ENCODE measurements at places on chromosomes 3 and 15. TPM values are rescaled to one million over a fixed set of nuclear protein-coding genes. Genes with fewer than 3 reads are reported as not detected.

- DNase-seq: no peak
Measured at GRCh38 chr15:55526559-55527036, 18.6 kb upstream of the DNAAF4 start.

- no peak for DNase-seq
Measured at GRCh38 chr15:42716626-42717025, 20.3 kb downstream of the CDAN1 start.

DNA sequence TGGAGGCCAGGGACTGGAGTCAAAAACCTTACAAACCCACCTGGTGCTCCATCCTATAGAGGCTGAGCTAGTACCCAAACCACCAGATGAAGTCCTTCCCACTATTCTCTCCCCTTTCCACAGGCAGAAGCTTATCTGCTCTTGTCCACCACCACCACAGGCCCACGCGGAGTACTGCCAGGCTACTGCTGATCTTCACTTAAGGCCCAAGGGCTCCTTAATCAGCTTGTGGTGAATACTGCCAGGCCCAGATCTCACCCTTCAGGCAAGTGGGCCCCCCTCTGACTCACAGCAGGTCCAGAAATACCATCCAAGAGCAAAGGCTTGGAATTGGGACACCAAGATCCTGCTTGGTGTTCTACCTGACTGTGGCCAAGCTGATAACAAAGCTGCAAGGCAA is 598.1 kb upstream of the CBLB start:
- DNase-seq: no peak

GRCh38 chr3:58999134-58999773 is 50.6 kb downstream of the CFAP20DC start:
- DNase-seq: no peak

DNA sequence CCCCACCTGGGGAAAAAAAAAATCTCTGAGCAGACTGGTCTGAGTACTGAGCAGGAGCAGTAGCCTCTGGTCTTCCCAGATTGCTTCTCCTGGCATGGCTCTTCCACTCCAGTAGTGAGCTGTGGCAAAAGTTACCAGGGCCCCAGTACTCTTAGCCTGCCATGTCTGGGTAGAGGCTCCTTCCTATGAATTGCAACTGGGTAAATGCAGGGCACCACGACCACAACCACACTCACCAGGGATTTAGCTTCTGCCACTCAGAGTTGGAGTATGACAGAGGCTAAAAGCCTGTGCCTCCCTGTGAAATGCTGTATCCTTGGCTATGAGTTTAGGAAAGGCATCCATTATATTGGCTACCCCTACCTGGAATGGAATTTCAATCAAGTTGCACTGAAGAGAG is 67.9 kb upstream of the CCDC54 start:
- DNase-seq: no peak

DNA sequence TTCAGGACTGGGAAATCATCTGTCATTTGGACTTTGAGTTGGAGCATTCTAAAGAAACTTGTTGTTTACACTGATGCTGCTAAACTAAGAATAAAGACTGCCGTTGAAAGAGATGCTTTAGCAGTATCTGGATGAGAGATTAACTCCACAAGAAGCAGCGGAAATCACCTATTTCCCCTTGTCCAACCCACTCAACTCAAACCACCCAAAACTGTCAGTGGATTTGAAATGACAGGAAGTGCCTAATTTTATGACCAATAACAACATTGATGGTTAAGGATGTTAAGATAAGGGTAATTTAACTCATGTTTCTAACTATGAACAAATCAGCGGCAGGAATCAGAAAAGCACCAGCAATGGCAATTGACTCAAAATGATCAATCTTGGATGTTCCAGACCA is 110.8 kb upstream of the NR2F2 start:
- DNase-seq: no peak

DNA sequence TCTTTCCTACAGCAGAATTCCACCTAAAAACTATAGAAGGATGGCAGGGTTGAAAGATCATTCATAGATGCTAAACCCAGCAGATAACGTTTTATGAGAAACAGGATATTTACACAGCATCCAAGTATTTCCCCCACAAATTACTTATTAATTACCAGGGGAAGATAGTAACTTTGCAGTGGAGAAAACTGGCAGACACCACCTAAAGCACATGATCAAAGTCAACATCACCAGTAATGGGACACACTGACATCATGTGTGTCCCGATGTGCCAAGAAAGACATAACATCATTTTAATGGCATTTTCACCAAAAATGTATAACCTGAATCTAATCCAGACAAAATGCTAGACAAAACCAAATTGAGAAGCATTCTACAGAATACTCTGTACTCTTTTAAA is 220.4 kb upstream of the THBS1 start:
- no peak for DNase-seq

DNA sequence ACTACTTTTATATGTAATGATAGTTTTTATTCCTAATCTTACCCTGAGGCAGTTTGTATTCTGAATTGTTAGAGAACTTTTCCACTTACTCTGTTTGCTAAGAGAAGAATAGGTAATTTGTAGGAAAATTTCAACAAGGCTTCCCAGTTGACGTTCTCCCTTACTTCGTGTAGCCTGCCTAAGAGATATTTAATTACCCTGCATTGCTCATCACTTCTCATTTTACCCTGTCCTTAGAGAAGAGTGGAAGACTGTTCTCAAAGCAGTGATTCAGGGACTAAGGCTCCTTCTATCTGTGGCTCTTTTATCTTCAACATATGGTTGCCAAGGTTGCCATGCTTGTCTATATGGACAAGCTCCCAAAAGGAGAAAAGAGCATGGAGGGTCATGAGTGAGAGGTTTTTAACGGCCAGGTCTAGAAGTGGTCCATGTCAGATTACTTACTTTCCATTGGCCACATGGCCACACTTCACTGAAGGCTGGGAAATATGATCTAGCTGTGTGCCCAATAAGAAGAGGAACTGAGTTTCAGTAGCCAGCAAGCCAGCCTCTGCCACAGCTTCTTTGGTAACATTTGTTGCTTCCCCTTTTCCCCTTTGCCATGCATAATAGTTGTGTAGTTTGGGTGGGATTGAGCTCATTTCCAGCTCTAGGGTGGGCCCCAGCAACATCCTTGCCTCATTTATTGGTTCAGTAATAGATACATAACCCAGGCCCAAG is 22.1 kb downstream of the PDE8A start:
- DNase-seq: no peak

DNA sequence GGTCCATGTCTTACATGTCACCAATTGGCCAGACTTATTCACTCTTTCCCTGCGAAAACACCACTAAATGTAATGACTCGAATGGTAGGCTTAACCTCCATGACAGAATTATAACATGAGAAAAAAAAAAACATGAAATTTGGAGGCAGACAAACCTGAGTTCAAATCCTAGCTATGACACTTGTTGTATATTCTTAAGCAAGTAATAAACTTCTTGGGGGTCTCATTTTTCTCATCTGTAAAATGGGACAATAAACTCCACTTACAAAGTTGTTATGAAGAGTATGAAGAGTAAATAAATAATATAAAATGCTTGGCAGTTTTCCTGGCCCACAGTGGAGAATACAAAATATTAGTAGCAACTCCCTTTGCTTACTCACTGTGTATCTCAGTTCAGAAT is 11.4 kb upstream of the EIF1B start:
- DNase-seq: no peak

DNA sequence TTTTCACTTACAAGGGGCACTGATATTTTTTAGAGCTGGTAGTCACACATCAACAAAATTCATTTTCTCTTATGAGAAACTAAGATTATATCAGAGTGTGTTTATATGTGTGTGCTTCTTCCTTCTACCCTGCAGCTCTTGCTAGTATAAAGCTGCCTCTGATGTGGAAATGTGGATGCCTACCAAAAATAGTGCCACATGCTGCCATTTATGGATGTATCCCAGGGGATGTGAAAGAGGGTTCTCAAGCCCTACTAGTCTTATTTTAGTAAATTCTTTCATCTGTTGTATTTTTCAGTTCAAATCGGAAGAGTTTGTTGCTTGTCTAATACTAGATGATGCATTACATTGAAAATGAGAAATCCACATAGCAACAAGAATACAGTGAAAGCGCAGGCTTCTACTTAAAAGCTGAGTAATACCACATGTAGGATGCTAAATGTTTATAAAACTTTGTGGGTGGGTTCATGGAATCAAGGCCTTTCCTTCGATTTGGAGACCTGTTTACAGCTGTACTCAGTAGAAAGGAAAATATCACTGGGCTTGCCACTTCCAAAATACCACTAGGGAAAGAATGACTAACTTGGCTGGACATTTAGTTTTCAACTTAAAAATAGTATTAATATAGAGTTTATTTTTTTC is 399.2 kb downstream of the EPHA3 start:
- peak; percentile 77 for DNase-seq

DNA sequence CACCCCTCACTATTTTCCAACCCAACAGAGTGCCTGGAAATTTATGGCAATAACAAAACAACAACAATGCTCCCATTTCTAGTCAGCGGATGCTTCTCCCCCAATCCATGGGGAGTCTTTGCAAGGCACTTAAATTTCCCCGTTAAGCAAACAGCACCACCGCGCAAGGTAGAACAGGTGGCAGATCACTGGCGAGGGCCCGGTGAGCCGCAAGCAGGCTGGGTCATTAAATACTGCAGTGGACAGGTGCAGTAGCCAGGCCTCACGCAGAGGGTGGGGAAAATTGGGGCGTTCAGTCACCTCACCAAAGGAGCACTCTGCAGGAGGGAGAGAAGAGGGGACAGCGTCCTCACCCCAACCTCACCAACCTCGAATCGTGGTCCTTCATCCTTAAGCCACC is 147.5 kb downstream of the NTRK3 start:
- DNase-seq: no peak

DNA sequence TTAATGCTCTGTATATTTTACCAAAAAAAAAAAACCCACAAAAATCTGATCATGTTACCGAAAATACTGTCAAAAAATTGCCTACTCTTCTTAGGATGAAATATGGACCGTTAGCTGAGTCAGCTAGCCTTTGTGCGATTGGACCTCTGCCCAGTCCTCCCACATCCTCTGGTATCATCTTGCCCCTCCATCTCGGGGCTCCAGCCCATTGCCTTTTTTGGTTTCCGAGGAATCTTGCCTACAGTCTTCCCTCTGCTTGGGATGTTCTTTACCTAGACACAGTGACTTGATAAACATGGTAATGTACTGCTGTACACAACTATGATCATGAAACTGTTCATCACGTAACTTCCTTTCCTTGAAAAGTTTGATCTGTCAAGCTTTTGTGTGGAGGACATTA is 371.4 kb downstream of the SV2B start:
- no peak for DNase-seq

DNA sequence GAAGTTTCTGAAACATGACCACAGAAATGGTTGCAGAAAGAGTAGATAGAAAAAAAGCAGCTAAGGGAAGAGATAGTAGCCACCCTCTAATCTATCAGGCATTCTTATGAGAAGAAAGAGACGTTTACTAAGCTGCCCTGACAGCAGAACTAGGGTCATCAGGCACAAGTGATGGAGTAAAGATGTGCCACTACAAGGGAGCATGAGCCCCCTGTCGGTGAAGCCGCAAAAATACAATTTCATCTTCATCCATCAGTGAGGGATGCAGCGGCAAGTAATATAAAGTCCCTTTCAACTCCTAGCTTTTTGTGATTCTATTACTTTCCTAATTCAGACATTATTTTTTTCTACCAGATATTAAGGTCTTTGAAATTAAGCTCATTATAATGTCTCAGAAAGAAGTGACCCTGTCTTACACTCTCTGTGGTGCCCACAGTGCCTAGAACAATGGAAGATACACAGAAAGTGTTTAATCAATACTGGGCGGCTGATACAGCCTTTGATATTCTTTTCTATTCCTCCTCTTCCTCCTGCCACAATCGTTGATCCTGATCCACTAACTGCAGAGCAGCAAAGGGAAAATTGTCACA is 651.6 kb downstream of the NTRK3 start:
- no peak for DNase-seq

- DNase-seq: no peak
Measured at GRCh38 chr3:151576511-151577137, 115.8 kb upstream of the IGSF10 start.

DNA sequence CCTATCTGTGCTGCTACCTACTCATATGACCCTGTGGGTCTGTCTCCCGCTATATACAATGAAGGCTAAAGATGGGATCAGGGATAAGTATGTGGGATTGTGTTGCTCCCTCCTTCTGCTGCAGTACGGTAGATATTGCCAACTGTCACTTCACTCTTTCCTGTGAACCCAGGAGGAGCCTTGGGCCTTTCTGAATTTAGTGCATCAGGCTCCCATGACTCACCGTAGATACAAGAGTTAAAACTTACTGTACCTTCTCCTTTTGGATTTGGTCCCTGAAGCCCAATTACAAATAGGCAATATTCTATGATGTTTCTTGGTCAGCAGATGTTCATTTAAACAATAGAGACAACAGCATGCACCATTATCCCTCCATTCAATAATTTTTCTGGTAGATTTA is 27.4 kb downstream of the MITF start:
- no peak for DNase-seq

Gene CLDN16
- not detected for total RNA-seq

Gene CLSTN2
- total RNA-seq: 3.1 TPM

Gene MORC1
- total RNA-seq: not detected

Gene GPR62
- total RNA-seq: 0.13 TPM

Gene IL1RAP
- 15.4 TPM for total RNA-seq

Gene KCNMB2
- total RNA-seq: 11.7 TPM

Measured in muscle of leg (tissue), 16 donors.